ENCODE measurements at places on chromosomes 2 and 18.

GRCh38 chr2:163655667-163656066 is 80.1 kb downstream of the FIGN start:
- DNase-seq, result no peak

DNA sequence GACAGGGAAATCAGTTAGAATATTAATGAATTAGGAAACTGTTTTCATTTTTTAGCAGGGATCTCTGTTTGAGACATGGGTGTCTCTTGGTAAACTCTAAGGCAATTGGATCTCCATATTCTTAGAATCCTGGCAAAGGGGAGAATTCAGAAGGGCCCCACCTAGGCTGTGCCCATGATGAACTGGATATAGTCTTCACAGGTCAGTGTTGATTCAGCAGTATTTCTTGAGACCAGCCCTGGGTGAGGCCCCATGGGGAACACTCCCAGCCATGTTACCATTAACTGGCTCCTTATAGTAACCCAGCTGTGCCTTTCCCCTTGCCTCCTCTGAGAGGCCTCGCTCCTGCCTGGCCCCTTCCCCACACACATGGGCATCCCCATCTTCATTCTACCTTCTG is 76.7 kb downstream of the TCF7L1 start:
- DNase-seq, result no peak

DNA sequence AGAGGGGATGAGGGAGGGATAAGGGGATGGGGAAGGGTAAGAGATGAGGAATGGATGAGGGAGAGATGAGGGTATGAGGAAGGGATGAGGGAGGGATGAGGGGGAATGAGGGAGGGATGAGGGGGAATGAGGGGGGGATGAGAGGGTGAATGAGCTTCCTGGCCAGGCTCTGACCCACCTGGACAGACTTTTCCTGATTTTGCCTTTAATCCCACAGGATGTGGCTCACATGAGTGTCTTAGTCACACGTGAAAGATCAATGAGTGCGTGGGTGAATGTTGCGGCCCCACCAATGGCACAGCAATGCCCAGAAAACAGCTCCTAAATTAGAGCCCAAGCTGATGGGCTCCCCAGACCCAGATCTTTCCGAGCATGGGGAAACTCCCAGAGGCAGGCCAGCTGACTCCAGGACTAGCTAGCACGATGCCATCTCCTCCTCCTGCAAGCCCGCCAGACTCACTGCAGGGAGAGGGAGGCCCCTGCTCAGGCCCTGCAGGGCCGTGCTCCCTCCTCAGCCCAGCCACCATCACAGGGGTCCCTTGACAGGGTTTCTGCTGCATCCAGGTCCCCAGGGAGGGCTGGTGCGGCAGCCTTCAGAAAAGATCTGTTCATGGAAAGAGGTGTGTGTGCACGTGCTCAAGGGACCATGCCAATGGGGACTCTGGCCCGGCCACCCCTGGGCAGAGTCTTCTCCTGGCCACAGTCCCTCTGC is 41.4 kb downstream of the AQP12A start:
- DNase-seq, result no peak

GRCh38 chr2:156769802-156770201 is 333.6 kb downstream of the GPD2 start:
- no peak for DNase-seq

- no peak for DNase-seq
These were observed 489.5 kb downstream of the IRS1 start for GRCh38 chr2:226310146-226310545.

GRCh38 chr18:13039806-13040205 is 48.6 kb downstream of the CEP192 start:
- DNase-seq, result no peak

DNA sequence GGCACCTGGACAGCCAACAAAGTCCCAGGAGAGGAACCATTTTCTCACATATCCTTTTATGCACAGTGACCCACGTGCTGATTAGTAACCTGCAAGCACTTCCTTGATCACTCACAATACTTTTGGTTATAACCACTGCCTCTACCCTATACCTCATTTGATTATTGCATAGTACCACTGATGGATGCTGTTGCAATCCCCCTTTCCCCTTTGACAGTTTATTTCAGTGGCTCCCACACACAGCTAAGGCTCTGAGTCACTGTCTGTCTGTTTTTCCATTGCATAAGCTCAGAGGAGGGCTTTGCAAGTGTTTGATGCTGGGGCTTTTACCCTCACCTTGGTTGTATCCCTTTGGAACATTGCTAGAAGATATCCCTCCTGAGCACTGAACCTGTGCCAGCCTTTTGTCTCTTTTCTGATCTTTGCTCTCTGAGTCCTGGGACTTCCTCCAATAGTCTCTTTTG is 101.7 kb upstream of the RBBP8 start:
- DNase-seq, result no peak
